ENCODE measurements at places on chromosomes 1 and 21. TPM values are rescaled to one million over a fixed set of nuclear protein-coding genes. Genes with fewer than 3 reads are reported as not detected.

DNA sequence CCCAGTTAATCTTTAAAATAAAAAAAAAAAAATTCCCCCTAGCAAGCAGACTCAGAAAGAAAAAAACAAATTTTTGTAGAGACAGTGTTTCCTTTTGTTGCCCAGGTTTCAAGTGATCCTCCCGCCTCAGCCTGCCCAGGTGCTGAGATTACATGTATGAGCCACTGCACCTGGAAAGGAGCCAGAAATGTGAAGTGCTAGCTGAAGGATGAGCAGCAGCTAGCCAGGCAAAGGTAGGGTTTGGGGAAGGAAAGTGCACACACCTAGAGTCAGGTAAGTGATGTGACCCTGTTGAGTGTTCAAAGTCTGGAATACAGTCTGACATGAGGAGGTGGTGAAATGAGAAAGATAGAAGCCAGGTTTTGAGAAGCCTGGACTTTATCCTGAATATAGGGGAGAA, 1.7 kb downstream of the AKR1A1 start:
- no peak for DNase-seq

DNA sequence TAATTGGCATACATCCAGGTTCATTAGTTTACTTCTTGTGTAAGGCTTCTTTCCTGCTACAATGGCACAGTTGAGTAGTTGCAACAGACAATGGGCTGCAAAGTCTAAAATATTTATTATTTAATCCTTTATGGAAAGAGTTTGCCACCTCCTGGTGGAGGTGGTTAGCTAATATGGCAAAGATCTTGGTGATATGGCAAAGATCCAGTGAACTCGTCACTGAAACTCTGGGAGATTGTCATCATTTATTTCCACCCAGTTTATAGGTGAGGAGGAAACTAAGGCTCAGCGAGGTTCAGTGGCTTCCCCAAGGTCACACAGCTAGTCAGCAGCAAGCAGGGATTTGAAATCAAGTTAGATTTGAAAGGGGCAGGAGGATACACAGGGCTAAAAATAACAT, 16.1 kb upstream of the IFFO2 start:
- DNase-seq = peak; percentile 12

The CELA2B gene
- polyA plus RNA-seq = 0.77 TPM

The FAM177B gene
- polyA plus RNA-seq = 0.85 TPM

The LRRC71 gene
- polyA plus RNA-seq = 3.3 TPM
